Sciatic nerve (tissue), 2 donors: ENCODE measurements at places on chromosomes 12 and 14.

- no peak for DNase-seq
Measured at GRCh38 chr14:67413806-67414769, 2.1 kb upstream of the PLEK2 start.

- DNase-seq: no peak
Measured at GRCh38 chr12:93181409-93181965, 196.2 kb upstream of the NUDT4 start.

DNA sequence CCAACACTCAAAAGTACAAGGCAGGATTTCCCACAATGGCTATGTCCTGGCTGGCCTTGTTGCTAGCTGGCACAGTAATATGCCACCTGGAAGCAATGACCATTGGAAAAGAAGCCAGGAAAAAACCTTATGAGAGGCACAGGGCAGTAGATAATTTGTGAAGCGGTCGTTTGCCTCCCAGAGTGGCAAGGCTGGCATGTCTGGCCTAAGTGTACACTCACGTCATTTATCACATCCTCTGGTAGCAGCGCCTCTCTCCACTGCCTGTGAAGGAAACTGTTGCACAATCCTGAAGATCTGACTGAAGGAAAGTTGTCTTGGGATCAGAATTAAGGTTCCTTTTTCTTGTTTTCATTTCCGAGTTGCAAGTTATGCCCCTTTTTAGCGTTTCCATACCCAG, 408.5 kb downstream of the ZFP36L1 start:
- DNase-seq: no peak

- no peak for DNase-seq
Measured at GRCh38 chr14:51548187-51548586, 103.5 kb upstream of the FRMD6 start.

GRCh38 chr14:37150414-37150813, 22.0 kb downstream of the SLC25A21 start:
- no peak for DNase-seq

DNA sequence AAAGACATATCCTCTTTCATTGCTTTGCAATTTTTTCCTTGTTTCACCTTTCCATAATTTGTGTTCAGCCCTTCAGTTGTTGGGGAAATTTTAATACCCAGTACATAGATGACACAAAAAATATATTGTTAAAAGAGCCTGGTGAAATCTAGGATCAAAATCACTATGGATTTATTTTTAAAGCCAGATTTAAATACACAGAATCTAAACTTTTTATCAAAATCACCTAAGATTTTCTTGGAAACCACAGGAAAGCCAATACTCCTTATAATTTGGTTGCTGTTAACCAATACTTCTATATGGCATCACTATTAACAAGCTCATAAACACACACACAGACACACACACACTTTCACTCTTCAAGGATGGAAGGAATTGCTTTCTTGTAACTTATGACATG, at the start of gene TAS2R20:
TAS2R20 (minus strand) TSS at position 101 of the 400 bp plus-strand sequence. CDS start 429 bp downstream, outside the sequence.
- DNase-seq: no peak

- no peak for DNase-seq
Measured at GRCh38 chr12:93785249-93786010, 108.3 kb downstream of the CRADD start.

GRCh38 chr12:87157791-87158190, 871.4 kb downstream of the C12orf50 start:
- DNase-seq: no peak

- no peak for DNase-seq
Measured at GRCh38 chr12:21337959-21338744, 3.4 kb upstream of the SLCO1A2 start.

DNA sequence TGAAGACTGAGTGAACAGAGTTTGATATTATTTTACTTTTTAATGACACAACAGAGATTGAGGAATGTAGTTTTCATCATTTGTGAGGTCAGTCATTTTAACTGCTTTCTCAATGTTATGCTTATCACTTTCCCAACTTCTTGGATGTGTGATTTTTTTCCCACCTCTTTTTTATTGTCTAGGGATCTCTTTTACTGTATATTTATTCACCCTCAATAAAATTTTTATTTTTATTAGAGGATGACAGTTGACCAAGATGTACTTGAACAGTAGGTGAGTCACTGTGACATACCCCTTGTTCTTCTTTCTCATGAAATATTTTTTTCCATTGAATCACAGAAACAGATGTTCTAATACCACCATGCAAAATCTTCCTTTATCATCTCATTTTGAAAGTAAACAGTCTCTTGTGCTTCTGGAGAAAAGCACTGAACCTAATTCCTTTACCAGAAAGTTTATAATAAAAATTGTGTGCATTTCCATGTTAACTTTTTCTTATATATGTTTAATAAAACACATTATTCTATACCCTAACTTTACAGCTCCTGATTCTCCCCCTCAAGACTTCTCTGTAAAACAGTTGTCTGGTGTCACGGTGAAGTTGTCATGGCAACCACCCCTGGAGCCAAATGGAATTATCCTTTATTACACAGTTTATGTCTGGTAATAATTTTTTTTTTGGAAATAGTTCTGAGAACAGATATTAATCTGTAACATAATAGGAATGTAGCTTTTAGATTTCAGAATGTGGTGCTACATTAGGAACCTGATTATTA, 65.9 kb downstream of the PTPRQ start:
- DNase-seq: no peak
